ENCODE measurements at places on chromosomes 6 and 20.

GRCh38 chr6:112437058-112437457 is 89.9 kb downstream of the RFPL4B start:
- no peak for DNase-seq

- no peak for DNase-seq
Measured at GRCh38 chr20:32513031-32513866, 71.9 kb downstream of the NOL4L start.

DNA sequence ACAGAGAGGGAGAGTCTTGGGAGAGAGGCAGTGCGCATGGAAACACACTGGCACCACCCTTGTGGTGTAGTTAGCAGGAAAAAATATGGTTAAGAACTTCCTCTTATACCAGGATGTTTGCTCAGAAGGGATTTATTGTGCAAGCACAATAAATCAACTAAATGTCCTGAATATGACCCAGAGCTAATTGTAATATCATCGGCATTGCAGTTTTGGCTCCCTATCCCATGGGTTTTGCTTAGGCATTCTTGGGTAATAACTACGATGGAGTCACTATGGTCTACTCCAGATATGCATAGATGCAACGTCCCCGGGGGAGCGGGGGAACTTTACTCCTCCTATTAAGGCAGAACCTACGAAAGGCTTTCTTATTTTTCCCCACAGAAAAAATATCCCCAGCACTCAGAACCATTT is 751.6 kb downstream of the EYS start:
- DNase-seq, result no peak

GRCh38 chr6:21264288-21265033 is 329.1 kb upstream of the SOX4 start:
- no peak for DNase-seq

GRCh38 chr6:142015011-142015410 is 117.7 kb upstream of the GJE1 start:
- DNase-seq, result no peak

DNA sequence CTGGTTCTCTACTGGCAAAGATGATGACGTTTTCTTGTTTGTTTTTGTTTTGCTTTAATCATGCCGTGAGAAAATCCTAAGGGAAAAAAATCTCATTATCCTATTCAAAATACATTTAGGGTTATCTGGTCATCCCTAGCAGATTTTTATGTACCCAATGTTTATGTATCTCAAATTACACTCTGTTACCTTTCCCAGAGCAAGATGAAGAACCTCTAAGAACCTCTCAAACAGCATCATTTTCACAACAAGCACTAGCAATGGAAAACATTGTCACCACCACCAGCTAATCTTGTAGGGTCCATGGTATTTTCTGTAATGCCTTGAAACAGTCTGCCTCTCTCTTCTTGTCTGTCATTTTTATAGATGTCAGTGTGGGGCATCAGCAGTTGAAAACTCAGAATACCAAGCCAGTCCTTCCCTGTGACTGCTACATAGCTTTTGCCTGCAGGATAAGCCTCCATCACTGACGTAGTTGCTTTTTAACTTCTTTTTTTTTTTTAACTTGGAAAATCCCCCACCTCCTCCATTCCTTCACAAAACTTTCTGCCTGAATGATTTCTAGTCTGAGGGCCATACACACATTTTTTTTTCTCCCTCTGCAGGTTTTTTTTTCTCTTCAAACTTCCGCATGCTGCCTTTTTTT is 2.4 kb upstream of the SNAP25 start:
- no peak for DNase-seq

GRCh38 chr6:84093441-84094435 is 60.2 kb downstream of the MRAP2 start:
- no peak for DNase-seq

- no peak for DNase-seq
Measured at GRCh38 chr20:57412347-57413029, 21.3 kb downstream of the RBM38 start.

DNA sequence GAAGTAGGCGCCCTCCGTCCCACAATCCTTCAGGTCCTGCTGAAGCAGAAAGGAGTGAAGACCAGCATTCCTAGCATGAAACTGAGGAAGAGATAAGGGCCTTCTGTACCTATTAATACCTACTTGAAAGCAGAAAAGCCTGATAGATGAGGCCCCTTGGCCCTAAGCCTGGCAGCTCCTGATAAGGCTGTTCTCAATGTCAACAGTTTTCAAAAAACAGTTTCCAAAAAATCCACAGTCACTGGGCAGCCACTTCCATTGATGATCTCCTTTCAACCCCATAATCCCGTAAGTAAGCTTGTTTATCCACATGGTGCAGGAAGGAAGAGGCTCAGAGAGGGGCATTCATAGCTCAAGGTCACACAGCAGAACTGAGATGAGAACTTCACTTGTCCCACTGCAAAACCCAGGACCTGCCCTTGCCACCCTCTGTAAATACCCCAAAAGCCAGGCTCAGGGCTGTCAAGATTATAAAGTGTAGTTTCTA is 2.8 kb upstream of the E2F1 start:
- no peak for DNase-seq

GRCh38 chr6:158818581-158819212 is 471 bp downstream of the EZR start:
- DNase-seq, result no peak

GRCh38 chr6:134034961-134035822 is 17.2 kb downstream of the SLC2A12 start:
- DNase-seq, result no peak

- DNase-seq, result no peak
Measured at GRCh38 chr6:100517633-100518032, 52.9 kb upstream of the SIM1 start.

- DNase-seq, result no peak
Measured at GRCh38 chr6:169341706-169342105, 88.1 kb upstream of the THBS2 start.

DNA sequence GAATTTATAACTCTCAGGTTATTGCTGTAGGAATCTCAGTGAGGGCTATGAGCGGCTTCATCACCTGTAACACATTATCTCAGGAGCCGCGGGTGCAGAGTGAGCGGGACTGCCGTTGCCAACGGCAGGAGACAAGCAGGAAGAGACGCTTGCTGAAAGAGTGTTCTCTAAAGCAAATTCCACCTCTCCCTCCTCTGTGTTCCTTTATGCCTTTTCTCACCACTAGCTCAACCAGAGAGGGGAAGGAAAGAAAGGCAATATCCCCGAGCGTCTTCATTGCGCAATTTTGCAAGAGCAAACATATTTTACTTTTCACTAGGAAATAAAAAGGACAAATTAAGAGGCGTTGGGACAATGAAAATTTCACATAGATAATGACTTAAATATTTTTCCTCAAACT is 185.2 kb upstream of the EXOC2 start:
- DNase-seq, result no peak

DNA sequence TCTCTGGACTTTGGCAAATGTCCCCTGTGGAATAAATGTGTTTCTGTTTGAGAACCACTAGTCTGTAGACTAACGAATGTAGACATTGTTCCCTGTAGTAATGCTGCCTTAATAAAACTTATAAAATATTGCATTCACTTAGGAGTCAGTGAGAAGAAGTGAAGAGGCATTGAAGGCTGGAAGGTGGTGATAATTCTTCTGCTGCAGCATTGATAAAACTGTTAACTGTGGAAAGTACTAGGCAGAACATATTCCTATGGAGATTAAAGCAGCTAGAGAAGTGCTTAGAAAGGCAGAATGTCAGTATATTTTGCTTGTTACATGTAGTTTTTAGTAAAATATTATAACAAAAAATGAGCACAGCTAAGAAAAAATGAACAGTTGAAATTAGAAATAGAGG is 4.8 kb downstream of the PGK2 start:
- DNase-seq, result no peak

- DNase-seq, result no peak
Measured at GRCh38 chr6:154673919-154674318, 59.3 kb upstream of the SCAF8 start.

- DNase-seq, result no peak
Measured at GRCh38 chr6:26187981-26188635, 100.9 kb downstream of the HFE start.

DNA sequence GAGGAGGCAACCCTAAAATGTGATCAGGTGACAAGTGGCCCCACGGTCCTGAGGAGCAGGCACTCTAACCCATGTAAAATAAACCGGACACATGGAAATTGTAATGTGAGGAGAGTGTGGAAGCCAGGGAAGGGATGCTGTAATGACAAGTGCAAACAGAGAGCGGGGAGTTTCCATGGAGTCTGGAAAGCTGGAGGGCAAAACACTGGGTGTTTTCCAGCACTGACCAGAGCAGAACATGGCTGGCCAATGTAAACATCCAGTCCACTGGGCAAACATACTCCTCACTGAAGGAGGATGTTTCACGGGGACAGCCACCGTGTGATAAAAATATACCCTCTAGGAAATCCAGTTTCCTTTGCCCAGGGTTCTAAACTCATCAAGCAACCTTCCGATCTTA is 219.0 kb upstream of the JARID2 start:
- DNase-seq, result no peak

DNA sequence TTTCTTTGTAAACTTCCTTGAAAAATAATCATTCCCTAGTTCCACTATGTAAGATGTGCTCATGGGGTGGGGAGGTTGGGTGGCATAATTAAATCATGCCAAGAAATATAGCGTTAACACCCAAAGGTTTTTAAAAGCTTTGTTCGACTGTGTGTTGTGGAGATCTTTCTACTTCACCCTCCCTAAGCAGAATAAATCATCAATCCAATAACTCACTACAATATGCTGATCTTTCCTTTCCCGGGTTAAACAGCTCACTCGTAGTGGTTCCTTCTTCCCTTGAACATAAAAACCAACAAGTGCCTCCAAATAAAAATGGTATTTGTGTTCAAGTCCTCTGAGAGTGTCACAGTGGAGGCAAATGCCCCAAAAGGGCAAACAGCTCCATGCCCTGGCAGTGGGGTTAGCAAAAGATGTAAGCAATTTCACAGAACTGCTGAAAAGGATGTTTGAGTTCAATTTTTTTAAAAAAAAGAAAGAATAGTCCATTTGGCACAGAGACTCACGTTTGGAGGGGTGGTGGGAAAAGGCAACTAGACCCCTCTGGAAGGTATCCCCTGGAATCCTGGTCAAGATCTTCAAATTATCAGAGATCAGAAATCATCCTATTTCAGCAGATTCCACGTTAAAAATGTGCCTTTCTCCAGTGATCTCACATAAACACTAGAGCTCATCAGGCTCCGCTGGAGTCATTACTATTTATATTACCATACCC is 99.1 kb downstream of the TFAP2A start:
- no peak for DNase-seq

DNA sequence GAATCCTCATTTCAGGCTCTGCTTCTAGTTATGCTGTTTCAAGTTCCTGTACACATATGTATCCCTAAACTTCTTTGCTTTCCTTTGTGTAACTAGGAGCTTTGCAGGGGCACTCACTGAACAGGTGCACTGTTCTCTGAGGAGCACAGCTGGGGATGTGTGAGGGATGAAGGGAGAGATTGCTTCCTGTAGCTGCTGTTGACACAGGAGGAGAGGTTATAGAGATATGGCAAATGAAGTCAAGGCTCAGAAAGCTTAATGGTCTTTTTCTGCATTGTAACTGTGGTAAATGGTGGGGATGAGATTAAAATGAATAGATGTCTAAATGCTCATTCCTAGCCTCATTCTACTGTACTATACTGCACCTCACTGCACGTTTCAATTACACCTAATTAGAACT is 454.3 kb downstream of the BTBD3 start:
- no peak for DNase-seq

DNA sequence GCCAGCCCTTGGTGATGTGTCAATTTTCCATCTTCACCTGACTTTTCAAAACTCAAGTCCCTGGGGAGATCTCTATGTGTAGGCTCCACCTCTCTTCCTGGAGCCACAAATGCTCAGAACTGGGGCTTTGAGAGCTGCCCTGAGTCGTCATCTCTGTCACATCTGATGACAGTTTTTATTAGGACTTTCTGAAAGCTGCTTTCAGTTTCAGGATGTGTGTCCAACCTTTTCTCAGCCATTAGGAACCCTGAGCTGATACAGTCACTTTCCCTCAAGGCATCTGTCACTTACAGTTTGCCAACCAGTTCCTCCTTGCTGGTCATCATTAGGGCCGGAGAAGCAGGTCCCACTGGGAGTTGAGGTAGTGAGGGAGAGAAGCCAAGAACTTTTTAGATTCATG is 365.9 kb upstream of the CHD6 start:
- no peak for DNase-seq

DNA sequence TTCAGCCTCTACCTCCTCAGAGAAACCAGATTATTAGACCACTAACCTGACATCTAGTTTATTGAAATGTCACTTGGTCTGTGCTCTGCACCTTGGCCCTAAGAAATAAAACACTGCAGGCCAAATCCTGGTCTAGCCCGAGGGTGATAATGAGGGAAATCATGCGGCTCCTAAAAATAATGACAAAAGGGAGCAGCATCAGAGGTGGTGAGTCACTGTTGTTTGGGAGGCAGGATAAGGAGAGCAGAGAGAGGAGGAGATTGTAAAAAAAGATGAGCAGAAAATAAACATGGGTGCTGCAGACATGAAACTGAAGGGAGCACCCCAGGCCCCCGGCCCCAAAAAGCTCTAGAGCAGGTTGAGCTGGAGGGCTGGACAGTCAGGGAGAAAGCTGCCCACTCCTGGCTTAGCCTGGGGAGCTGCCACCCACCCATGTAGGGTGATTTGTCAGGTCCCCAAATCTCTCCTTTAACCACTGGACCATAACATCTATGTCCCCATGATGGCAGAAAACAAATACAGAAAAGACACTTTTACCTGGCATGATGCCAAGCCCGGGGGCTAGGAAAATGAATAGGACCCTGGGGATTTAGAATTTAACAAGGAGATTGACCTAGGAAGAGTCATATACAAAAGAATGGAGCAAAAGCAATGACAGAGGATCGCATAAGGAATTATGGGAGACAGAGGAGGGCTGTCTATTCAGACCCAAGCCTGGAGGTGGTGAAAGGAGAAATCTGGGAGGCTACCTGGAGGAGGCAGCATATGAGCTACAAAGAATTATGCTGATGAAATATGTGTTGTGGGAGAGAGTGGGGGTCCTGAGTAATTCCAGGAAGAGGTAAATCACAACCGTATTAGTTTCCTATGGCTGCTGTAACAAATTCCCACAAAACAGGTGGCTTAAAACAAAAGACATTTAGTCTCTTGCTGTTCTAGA is 103.7 kb downstream of the SNAP25 start:
- DNase-seq, result no peak

GRCh38 chr6:40036186-40036585 is 101.9 kb upstream of the MOCS1 start:
- DNase-seq, result no peak

DNA sequence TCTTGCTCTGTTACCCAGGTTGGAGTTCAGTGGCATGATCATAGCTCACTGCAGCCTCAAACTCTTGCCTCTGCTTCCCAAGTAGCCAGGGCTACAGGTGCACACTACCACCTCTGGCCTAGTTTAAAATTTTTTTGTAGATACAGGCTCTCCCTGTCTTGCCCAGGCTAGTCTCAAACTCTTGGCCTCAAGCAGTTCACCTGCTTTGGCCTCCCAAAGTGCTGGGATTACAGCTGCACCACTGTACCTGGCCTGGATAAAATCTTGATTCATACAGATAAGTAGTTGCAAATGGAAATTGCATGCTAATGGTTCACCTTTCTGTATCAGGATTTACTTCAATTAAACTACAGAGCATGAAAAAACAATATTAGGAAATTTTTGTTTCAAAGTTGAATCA is 4.2 kb downstream of the CD2AP start:
- no peak for DNase-seq

GRCh38 chr6:34928220-34928619 is 39.2 kb downstream of the ANKS1A start:
- DNase-seq, result no peak
